ENCODE measurements at places on chromosomes 2 and 18.
A peak's percentile ranks its signal among the peaks of the same experiment; 100 is the strongest.

- DNase-seq, result no peak
Measured at GRCh38 chr2:43105586-43106558, 120.5 kb downstream of the ZFP36L2 start.

DNA sequence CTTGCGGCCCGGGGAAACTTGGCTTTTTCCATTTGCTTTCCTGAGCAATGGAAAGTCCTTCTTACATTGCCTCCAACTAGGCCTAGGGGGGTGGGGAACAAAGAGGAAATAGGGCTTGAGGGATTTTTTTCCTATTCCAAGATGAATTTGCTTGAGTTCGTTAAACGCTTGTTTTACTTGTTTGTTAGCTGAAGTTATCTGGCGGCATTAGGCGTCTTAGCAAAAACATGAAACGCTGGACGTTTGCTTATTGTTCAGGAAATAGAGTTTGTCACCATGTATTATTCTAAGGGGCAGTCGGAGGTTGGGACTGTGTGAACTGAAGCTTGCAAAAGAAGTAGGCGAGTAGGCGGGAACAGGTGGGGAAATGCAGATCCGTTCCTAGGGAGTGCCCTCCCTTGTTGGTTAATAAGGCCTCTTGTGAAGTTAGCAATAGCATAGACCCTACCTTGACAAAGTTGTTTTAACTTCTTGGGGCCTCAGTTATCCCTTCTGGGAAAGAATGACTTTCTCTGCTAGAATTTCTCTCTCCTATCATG lies 1.9 kb downstream of the CABLES1 start:
- peak; percentile 59 for DNase-seq

- no peak for DNase-seq
Measured at GRCh38 chr2:45653122-45653913, 1.8 kb downstream of the PRKCE start.

DNA sequence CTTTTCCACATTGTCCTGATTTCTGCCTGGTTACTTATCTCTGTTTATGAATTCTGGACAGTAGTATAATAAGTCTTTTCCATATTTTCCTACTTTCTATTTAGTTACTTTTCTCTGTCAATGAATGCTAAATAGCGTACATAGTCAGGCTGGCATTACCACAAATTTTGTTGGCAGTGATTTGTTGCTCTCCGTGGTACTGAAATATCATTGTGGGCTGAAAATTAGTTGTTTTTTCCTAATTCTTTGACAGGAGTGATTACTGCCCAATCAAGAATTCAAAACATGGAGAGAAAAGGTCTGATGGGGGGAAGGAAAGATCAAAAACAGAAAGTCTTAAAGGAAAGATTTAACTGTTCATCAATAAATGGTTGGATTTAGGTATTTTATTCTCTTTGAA lies 7.7 kb upstream of the GALNT13 start:
- no peak for DNase-seq

- no peak for DNase-seq
Measured at GRCh38 chr18:10252952-10253705, 201.3 kb upstream of the APCDD1 start.

DNA sequence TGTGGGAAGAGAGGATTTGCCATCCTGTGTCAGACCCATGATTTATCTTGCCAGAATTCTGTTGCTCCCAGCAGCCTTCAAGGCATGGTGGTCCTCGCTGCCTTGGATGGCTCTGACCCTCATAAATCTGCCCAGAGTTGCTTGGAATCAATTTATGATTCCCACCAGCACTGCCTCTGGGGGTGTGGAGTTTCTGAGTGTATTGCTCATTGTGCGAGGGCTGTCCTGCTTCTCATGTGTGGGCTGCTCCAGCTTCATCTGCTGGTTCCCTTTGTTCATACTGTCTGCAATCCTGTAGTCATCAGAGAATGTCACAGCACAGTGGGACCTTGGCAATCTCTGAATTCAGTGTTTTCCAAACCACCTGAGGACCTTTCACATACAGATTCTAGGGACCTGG lies 139.8 kb downstream of the CLIP4 start:
- DNase-seq, result no peak

DNA sequence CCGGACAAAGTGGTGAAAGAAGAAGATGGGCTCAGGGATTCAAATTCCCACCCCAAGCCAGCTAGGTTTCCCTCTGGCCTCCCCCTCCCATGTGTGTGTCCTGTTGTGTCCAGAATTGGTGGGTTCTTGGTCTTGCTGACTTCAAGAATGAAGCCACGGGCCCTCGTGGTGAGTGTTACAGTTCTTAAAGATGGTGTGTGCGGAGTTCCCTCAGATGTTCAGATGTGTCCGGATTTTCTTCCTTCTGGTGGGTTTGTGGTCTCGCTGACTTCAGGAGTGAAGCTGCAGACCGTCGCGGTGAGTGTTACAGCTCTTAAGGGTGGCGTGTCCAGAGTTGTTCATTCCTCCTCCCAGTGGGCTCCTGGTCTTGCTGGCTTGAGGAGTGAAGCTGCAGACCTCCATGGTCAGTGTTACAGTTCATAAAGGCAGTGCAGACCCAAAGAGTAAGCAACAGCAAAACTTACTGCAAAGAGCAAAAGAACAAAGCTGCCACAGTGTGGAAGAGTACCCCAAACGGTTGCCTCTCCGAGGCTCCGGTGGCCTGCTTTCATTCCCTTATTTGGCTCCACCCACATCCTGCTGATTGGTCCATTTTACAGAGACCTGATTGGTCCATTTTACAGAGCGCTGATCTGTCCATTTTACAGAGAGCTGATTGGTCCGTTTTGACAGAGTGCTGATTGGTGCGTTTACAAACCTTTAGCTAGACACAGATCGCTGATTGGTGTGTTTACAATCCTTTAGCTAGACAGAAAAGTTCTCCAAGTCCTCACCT lies 37.7 kb upstream of the KLF11 start:
- DNase-seq, result no peak

- peak; percentile 40 for DNase-seq
Measured at GRCh38 chr2:205685314-205686055, 3.2 kb downstream of the NRP2 start.

- DNase-seq, result peak; percentile 41
Measured at GRCh38 chr2:84904717-84905174, 710 bp upstream of the TMSB10 start.

- DNase-seq, result no peak
Measured at GRCh38 chr2:1811258-1811970, 67.1 kb upstream of the PXDN start.

DNA sequence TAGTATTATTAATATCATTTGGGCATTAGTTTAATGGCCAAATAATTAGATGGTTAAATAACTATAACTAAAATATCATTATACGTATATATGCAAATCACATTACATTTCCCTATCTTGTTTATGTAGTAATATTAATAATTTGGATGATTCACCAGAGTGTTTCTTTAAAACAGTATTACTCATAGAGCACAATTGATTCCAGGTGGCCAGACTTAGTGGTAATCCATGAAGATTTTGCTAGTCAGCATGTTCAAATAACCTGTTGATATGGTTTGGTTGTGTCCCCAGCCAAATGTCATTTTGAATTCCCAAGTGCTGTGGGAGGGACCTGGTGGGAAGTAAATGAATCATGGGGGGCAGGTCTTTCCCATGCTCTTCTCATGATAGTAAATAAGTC lies 782.3 kb downstream of the LRP1B start:
- DNase-seq, result no peak

DNA sequence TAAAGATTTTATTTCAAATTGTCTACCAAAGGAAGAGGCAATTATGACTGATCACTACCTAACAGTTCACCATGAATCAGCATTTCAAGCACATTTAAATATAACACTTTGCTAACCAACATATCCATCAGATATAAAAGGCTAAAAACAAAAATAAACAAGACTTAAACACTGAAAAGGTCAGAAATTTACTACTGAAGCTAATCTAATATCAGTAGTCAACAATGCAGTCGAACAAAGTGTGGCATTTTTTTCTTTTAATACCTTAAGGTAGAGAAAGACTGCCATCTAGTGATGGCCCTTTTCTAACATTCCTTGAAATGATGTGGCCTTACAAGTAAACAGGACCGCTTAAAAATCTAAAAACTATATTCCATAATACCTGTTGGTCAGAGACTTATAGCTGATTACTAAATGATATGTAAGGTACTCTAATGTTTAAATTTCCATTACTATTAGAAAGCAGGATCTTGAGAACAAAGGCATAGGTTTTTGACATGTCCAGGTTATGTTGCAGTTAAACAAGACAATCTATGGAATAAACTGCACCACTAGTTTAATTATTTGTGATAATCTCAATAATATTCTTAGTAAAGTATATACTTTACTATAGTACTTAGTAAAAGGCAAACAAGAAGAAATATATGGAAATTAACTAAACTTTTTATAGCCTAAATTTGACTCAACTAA lies 80.0 kb downstream of the EXOC6B start:
- DNase-seq, result peak; percentile 88

DNA sequence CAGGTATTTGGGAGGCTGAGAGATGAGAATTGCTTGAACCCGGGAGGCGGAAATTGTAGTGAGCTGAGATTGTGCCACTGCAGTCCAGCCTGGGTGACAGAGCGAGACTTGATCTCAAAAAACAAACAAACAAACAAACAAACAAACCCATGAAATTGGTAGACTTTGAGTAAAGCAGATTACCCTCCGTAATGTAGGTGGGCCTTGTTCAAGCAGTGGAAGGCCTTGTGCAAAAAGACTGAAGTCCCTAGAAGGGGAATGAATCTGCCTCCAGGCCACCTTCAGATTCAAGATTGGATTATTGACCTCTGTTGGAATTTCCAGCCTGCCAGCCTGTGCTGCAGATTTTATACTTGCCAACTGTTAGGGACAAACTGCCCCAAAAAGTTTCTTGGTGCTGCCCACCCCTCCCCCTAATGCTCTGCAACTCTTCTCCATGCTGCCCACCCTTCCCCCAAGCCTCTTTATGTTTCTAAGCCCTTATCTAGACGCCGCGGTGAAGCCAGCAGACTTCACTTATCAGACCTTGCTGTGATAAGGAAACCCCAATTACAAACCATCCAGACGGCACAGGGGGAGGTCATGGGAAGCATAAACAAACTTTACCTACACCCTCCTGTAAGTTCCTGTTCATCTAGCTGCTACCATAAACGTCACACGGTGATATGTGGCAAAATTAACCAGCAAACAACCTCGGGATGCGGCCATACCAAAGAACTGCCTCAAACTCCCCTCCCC lies 17.0 kb downstream of the CYP27A1 start:
- no peak for DNase-seq

- peak; percentile 40 for DNase-seq
Measured at GRCh38 chr2:144468823-144469595, 50.9 kb downstream of the ZEB2 start.

DNA sequence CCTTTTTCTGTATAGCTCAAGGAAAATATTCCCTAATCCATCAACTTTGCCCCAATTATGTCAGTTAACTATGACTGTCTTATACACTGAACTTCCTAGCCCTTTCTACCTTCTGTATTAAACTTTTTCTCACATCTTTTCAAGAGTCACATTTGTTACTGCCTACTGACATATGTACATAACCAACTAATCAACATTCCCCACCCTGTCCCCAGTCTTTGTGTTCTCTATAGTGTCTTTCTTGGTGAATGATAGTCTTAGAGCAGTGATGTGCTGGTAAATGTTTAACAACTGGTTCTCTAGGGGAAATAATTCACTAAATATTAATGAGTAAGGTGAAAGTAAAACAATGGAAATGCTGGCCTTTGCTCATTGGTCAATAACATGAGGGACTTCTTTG lies 61.6 kb upstream of the PIK3C3 start:
- no peak for DNase-seq

DNA sequence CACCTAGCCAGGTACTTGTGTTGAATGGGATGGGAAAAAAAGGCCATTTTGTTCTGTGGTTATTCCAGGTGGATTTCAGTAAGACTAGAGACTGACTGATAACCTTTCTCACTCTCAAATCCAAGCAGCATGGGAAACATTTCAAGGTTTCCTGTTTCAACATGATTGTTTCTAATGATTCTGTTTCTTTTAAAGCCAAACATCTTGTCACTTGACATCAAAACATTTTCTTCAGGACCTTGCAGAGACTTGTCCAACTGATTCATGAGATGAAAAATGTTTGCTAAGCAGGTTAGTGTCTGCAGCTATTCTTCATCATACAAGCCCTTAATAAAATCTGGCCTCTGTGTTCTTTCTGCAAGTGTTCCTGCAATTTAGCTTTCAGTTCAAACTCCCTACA lies 456.5 kb upstream of the CWC22 start:
- DNase-seq, result no peak

DNA sequence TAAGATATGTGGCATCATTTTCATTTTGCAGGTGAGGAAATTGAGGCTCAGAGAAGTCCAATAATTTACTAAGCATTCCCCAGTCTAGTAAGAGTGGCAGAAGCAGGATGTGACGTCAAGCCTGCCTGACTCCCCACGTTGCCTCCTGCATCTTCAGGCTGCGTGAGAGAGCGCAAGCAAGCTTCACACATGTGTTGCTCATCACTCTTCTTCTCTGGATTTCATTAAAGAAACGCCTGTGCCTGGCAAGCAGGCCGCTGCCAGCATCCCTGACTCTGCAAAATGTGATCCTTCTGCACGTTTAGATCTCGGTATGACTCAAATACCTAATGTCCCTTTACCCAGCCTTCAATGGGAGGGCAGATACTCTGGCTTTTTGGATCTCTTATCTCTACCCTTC lies 96.8 kb downstream of the PRKCE start:
- DNase-seq, result no peak

GRCh38 chr2:60693551-60693950 lies 62.5 kb upstream of the PAPOLG start:
- no peak for DNase-seq

DNA sequence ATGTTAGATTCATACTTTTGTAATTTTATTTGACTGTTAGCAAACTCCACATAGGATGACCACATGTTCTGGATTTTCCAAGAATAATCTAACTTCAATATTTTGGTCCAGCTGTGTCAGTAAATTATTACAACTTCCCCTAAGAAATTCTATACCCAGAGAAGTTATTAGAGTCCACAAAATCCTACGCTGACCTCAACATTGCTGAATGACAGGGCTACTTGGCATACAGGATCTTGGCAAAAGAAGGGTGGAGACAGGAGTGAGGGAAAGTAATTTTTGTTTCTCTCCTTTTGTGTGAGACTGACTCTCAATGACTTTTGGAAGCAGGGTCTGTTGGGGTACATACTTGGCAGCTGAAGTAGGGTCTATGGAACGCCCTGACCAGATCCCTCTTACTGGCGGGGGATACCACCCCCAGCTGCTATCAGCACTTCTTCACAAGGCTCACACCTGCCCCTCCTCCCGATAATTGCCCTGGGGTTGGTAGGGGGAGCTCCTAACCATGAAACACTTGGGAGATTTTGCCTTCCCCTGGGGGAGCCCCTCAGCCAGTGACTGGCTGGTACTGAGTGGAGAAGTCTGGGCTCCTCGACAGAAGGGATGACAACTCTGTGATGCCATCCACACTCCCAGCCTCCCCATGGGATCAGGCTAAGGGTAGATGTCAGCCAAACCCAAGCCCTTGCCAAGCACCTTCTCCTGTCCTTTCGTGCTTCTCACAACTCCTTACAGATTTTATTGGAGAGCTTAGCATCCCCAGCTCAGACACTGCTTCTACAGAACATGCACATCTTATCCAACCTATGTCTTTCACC lies 110.6 kb upstream of the FHL2 start:
- DNase-seq, result no peak

- no peak for DNase-seq
Measured at GRCh38 chr2:143581134-143581533, 451.9 kb downstream of the ARHGAP15 start.

All from endothelial cell of umbilical vein (primary cell).